ENCODE measurements at places on chromosomes 7 and 10. TPM values are rescaled to one million over a fixed set of nuclear protein-coding genes. Genes with fewer than 3 reads are reported as not detected.

DNA sequence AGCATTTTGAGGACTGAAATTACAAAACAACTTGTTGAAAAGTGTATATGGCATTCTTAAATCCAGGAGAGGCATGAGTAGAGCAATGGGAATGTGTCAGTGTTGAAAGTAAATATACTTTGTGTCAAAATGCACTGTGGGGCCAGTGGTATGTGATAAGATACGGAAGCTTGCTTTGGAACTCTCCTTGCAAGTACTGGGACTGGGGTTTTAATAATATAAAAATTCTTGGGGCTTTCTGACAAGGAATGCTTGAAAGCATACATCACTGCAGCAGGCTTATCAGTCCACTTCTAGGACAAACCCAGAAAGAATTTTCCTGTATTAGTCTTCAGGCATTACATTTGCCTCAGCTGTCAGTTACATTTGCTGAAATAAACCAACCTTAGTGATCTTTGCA, 472.8 kb upstream of the FZD8 start:
- no peak for DNase-seq

DNA sequence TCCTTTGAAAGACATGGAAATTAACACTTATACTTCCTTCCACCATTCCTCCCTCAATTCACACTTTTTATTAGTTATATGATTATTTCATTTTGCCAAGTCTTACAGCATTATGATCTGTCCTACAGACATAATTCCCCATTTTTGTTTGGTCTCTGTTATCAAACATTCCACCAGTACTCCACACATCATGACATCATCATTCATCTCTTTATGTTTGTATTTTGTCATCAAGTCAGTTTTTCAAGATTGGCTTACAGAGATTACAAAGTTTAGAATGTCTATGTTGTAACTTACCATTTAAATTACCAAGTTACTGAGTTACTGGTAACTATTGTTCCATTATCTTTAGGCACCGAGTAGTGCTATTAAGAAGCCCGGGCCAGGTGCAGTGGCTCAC, 150.2 kb downstream of the HTR7 start:
- no peak for DNase-seq

DNA sequence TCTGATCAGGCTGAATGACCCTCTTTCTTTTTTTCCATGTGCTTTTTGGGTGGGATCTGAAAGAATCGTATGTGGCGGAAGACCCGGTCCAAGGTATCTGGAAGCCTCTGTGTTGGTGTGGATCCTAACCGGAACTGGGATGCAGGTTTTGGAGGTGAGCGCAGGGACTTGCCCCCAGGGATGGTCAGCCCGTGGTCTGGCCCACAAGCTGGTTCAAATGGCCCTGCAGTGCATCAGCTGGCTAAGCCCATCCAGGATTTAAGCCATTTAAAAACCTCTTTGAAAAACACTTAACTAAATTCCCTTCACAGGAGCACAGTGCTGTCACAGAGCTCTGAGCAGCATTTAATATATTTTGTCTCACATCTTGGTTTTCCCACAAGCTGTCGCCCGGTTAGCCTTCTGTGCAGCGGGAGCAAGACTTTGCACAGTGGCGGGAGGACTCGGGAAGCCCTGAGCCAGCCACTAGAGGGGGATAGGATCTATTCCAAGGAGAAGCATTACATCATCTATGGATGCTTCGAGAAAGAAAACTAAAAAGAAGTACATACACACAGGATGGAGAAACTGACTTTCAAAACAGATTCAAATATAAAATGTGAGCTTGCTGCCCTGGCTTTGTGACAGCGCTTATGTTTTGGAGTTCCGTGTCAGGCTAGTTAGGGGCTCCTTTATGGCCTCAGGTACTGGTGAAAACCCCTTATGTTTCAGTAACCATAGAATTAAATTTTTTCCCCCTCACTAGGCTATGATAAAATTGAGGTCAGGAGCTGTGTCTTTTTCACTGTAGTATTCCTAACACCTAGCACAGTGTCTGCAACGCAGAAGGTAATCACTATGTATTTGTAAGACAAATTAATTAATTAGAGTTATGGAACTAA, 11.3 kb downstream of the CPA2 start:
- DNase-seq, result peak; percentile 53

GRCh38 chr10:97713339-97713825, at the start of gene MARVELD1:
Gene MARVELD1, plus strand, starts transcription at chr10:97713730. Its CDS starts 147 bp downstream, at chr10:97713877.
- DNase-seq, result no peak

GRCh38 chr7:89145801-89146200, 350.3 kb upstream of the TEX47 start:
- DNase-seq, result peak; percentile 17

DNA sequence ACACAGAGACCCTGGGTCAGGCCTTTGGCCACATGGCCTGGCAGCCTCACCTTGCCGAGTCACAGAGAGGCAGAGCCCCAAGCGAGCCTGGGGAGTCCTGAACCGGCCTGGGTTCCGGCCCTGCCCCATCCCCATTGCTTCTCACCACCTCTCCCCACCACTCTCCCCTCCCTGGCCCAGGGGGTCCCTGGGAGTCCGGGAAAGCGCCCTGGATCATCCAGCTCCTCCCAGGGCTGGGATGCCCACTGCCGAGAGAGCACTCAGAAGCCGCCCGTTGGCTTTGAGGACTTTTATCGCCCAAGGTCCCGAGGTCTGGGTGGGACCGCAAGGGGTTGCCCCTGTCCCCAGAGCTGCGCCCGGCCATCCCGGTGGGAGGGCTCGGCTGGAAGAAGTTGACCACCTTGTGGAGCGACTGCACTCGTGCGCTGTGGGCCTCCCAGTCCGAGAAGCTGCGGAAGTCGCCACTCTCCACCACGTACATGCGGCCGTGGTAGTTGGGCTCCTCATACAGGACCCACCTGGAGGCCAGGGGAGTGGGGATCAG, 8.1 kb downstream of the CRYGN start:
- no peak for DNase-seq

- no peak for DNase-seq
Measured at GRCh38 chr10:113160641-113161040, 210.6 kb downstream of the TCF7L2 start.

- DNase-seq, result no peak
Measured at GRCh38 chr7:157389951-157390730, 53.3 kb downstream of the DNAJB6 start.

DNA sequence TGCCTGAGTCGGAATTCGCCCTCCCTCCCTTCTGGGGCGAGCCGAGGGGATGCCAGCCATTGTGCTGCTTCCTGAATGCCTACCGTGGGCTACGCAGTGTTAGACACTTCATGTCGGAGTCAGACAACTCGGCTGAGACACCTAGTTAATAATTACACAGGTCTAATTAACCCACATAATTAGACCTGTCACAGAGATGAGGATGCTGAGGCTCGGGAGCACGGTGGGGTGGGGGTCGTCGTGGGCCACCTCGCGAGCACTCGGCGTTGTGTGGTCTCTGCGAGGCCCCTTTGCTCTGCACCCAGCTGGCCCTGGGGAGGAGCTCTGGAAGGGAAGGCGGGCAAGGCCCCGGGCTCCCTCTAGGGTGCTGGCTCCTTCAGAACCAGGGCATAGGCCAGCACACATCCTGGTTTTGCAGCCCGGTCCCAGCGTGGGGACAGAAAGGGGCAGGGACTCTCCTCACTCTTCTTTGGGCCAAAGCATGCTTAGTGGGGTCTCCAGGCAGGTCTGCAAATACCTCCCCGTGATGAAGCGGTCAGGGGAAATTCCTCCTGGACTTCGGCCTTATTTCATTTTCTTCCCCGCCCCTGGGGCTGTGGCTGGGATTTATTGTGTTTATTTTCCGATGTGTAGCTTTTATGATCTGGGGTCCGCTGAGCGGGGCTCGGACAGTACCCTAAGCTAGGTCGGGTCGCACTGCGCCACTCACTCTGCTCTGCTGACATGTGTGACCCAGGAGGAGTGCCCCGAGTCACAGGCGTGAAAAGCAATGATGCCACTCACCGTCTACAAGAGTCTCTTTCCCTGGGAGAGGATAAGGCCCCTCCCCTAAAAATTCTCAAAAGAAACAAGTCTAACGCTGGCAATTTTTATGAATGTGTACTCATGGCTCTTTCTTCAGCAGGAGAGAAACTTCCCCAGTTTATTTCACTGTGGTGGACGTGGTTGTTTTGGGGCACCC, 4.9 kb upstream of the FOXL3 start:
- DNase-seq, result no peak

ZPBP gene
- 0.38 TPM for polyA plus RNA-seq

GRCh38 chr7:102454468-102454867, 10.2 kb downstream of the ALKBH4 start:
- no peak for DNase-seq

UPK3B gene
- polyA plus RNA-seq, result 1.0 TPM

DNA sequence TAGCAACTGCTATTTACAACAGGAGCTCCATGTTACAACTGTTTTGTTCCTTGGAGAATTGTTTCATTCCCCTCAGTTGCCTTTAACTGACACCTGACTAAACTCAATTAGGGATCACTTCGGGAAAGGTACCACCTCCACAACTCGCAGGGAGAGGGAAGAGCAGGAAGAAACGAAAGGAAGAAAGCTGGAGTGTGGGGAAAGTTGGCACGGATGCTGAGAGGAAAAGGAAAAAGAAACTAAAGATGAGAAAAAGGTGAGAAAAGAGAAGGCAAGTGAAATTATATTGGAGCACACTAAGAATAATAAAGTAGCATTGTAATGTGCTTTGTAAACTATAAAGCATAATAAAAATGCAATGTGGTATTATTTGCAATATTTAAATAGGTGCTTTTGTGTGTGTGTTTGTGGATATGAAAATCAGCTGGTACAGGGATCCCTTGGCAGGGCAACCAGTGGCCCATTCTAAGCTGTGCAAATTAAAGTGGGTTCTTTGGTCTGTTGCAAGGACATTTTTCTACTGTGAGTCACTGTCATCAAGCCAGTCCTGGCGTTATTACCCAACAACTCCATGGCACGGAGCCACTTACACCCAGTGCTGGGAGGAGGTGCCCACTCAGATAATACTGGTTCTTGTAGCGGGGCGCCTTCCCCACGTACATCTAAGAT, 45.9 kb downstream of the HIPK2 start:
- DNase-seq, result no peak

PCLO gene
- polyA plus RNA-seq, result 24.2 TPM

- DNase-seq, result no peak
Measured at GRCh38 chr7:107799647-107800264, 3.3 kb downstream of the SLC26A3 start.

- no peak for DNase-seq
Measured at GRCh38 chr10:109250152-109250551, 673.2 kb downstream of the XPNPEP1 start.

GRCh38 chr7:37205451-37205850, 243.2 kb downstream of the ELMO1 start:
- no peak for DNase-seq

GSAP gene
- 13.4 TPM for polyA plus RNA-seq

DNA sequence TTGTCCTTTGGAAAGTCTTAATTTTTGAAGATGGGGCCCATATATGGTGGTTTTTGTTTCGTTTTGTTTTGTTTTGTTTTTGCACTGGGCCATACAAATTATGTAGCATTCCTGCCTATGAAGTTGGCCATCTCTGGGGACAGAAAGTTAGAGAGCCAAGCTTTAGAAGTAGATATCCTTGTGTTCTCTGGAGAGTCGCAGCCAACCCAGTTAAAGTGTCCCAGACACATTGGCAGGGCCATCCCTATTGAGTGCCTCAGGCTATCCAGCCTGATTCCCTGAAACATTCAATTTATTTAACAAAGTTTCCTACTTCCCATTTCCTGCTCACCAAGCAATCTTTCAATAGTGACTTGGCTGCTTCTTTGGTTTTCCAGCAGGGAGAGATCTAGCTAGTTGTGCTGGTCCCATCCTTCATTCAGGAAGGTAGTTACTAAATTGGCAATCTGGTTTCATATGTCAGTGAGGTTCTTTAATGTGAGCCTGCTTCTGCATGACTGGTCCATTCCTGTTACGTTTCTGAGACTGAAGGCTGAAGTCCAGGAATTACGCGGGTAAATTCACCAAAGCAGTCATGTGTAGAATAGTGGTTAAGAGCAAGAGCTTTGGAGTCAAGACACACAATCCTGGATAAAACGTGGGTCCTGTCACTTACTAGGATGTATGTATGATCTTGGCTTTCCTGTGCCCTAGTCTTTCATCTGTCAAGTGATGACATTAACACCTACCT, 49.3 kb upstream of the HBP1 start:
- DNase-seq, result no peak

DNA sequence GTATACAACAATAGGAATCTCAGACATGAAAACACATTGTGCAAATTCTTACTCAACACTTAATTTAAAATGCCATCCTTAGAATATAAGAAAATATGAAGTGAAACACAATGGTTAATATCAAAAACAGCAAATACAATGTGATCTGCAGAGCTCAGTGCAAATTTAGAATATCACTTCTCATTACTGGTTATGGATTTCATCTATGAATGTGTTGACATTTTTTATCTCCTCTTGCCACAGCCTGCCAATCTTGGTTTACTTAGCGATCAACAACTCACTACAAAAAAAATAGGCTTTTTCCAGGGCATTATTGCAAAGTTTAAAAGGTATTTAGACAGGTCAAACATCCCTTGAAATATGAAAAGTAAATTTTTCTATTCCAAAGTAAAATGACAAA, 25.0 kb upstream of the RNF148 start:
- DNase-seq, result no peak

GRCh38 chr7:128676665-128677064, 4.6 kb downstream of the GARIN1A start:
- DNase-seq, result no peak

OR2F2 gene
- not detected for polyA plus RNA-seq

GRCh38 chr10:114822444-114823076, 980 bp downstream of the FHIP2A start:
- peak; percentile 31 for DNase-seq

- DNase-seq, result no peak
Measured at GRCh38 chr10:78752221-78752620, 316.5 kb upstream of the ZMIZ1 start.

GRCh38 chr7:91694351-91694841, 186.1 kb downstream of the MTERF1 start:
- peak; percentile 62 for DNase-seq

GRCh38 chr7:30598121-30598876, 3.6 kb downstream of the GARS1 start:
- no peak for DNase-seq

GRCh38 chr7:151454305-151454704, 14.4 kb upstream of the CRYGN start:
- DNase-seq, result no peak

RELN gene
- polyA plus RNA-seq, result 76.3 TPM

INSYN2A gene
- 10.9 TPM for polyA plus RNA-seq
